HS-27A (cell line): ENCODE measurements at places on chromosomes 2 and 18.

DNA sequence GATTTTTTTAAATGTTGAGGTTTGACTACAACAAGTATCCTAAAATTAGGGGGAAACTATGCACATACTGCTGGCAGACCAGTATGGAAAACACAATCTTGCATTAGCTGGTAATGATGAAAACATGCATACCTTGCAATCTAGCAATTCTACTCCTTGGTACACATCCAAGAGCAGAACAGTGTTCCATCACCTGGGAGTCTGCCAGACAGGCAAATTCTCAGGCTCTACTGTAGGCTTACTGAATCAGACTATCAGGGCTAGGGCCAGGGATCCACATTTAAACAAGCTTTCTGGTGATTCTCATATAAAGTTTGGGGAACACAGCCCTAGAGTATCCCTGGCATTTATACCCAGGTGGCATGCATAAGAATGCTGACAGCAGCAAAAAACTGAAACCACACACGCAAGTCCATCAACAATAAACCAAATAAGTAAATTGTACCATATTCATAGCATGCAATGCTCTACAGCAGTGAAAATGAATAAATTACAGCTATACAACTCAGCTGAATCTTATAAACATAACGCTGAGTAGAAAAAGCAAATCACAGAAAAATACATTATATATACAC lies 13.6 kb downstream of the CDH2 start:
- no peak for DNase-seq

DNA sequence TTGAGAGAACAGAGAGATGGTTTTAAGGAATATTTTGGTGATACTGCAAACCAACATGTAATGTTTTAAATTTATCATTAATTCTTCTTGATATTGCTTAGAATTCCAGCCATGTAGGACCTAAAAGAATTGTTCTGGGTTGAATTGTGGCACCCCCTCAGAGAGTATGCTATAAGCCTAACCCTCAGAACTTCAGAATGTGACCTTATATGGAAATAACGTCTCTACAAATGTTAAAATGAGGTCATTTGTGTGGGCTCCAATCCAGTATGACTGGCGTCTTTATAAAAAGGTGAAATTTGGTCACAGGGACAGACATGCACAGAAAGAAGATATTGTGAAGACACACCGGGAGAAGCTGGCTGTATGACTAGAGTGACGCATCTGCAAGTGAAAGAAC lies 193.6 kb downstream of the NRXN1 start:
- no peak for DNase-seq

- DNase-seq: no peak
Observed at GRCh38 chr2:31347319-31347718, 67.2 kb downstream of the XDH start.

DNA sequence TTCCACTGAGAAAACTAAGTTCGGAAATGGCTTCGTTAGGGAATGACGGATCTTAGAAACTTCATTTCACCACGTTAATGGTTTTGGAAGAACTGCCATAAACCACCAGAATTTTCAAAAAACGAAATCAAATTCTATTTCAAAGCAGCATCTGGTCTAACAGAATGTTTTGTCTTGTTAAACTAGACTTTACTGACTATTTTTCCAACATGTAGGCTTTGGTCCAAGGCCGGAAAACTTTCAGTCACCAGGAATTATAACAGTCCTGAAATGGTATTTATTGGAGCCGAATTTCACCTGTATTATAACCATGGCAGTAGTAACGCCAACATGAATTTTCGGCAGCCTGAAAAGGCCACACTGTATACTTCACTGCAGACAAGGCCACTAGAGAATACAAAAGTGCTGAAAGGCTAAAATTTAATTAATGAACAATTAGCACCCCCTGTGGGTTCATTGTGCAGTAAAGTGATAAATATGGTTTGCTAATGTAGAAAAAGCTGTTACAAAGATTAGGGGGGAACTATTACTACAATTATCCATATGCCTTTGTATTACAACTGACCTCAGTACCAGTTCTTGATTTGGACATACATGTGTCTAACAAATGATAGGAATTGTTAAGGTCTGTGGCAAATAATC lies 116.4 kb downstream of the ZNF521 start:
- no peak for DNase-seq

DNA sequence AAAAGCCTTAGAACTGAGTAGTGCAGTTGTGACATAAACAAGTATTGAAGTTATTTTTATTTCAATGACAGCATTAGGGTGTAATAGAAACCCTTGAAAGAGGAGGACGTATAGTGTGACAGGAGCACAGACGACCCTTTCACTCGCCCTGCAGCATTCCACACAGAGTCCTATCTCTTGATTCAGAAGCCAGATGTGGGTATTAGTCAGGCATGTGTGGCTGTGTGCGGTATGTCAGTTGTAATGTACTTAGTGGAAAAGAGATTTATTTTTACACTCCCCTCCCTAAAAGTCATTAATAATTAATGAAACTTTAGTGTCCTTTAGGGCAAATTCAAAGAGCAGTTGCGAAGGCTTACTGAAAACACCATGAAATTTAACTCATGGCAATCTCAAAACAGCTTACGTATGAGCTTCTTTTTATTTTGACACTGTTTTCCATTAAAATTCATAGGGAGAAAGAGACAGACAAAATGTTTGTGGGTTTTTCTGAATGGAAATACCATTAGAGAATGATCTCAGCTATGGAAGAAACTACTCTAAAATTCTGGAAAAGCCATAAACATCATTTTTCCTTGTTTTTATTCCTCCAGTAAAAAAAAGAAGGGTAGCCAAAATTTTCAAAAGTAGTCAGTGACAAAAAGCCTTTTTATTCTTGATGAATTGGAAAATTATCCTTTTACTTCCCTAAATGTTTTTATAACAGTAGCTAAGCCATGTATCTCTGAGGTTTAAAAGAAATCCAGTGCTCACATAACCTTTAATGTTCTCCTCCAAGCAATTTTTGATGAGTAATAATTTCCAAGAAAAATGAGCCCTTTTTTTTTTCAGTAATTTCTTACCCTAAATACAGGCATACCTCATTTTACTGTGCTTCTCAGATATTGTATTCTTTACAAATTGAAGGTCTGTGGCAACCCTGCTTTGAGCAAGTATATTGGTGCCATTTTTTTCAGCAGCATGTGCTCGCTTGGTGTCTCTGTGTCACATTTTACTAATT lies 84.0 kb upstream of the DSEL start:
- DNase-seq: no peak

- no peak for DNase-seq
Observed at GRCh38 chr2:104233591-104233990, 620.3 kb upstream of the POU3F3 start.

GRCh38 chr2:675982-676646 lies 1.1 kb downstream of the TMEM18 start:
- DNase-seq: no peak

DNA sequence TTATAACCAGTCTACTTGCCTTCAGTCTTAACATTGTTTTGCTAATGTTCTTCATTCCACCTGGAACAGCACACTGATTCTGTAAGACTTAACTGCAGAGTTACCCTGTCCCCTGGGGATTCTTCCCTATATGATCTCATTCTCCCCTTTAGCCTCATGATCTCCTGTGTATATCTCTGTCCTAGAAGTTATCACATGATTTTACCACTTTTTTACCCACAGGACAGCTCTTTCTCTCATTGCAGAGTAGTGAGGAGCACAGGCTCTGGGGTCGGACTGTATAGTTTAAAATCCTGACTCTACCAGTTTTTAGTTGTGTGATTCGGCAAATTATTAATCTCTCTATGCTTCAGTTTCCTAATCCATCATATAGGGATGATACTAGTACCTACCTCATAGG lies 14.2 kb upstream of the EXOC6B start:
- DNase-seq: no peak

DNA sequence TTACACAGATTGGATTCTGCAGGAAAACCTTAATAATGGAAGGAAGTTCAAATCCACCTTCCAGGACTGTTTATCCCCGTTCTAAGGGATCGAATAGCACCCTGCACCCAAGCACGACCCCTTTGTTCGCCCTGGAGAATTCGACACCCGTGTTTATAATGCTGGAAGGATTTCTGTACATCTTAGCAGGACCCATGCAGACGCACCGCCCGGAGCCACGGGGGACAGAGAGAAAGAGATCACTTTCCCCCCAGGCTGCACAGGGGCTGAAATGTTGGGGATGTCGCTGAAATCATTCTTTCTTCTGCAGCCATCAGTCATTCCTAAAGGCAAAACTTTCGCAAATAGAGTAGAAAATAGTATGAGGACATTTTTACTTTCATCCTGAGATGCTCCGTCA lies 238.7 kb upstream of the SALL3 start:
- DNase-seq: no peak

DNA sequence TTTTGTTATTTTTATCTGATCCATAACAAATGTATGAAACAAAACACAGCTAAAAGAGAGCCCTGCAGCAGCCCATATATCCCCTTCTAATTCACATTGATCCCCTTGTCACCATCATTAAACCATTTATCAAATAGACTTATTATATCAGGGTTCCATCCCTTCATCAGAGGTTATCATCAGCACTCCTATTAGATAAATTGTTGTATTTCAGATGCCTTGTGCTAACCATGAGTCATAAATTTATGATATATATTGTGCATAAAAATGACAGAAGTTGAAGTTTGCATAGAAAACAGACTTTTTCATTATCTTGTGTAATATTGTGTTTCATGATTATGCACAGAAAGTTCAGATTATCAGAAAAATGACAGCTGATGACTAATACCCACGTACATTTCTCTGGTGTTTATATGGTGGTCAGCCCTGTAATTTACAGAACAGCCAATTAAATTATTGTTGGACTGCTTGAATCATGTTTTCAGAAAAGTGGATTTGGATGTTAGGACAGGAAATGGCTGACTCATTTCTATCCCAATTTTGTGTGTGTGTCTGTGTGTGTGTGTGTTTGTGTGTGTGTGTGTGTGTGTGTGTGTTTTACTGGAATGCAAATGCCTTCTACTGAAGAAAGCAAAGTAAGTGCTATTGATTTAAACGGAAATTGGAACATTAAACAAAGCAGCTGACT lies 80.9 kb downstream of the PPP1R1C start:
- DNase-seq: peak; percentile 60

DNA sequence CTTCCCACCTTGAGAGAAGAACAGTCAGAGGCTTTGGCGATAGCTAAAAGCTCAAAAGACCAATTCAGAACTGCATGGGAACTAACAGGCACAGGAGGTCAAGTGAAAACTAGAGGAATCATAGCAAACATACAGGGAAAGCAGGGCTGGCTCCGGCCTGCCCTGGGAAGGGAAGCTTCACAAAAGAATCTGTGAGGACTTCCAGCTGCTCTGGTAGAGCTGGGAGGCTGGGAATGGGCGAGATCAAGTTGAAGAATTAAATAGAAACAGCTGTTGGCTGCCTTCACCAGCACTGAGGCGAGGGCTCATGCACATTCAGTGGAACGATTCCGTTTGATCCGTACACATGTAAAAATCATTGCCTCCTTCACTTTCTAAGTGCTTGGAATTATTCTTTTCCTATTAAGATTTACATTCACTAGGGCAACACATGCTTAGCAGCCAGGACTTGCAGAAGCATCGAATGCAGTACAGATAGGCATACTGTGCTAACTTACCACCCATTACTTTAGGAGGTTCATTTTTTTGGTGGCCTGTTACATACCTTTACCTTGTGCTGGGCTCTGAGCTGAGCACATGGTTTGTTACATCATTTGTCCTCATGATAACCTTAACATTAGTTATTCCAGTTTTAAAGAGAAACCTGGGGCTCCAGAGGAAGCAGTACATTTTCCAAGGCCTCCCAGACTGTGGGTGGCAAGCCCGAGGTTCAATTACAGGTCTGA lies 125.4 kb upstream of the RNF152 start:
- no peak for DNase-seq

DNA sequence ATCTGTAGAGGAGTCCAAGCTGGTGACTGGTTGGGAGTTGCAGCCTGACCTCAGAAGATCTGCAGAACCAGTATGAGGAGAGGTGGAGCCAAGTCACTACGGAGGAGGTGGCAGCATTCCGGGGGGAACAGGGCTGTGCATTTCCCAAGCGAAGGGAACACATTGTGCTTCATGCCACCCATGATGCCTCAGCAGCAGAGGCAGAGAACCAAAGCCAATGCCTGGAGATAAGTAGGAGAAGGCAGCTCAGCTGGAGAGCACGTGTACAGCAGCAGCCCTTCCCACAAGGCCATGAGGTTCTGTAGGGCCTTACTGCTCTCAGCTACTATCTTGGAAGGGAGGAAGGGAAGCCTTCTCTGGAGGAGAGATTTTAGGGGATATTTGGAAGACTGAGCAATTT lies 67.2 kb upstream of the LRPPRC start:
- DNase-seq: no peak

GRCh38 chr18:9786631-9787030 lies 78.5 kb downstream of the RAB31 start:
- no peak for DNase-seq

GRCh38 chr2:26651470-26651771 lies 10.3 kb upstream of the CIB4 start:
- no peak for DNase-seq

GRCh38 chr2:190529486-190530247 lies 4.9 kb downstream of the NEMP2 start:
- DNase-seq: no peak

DNA sequence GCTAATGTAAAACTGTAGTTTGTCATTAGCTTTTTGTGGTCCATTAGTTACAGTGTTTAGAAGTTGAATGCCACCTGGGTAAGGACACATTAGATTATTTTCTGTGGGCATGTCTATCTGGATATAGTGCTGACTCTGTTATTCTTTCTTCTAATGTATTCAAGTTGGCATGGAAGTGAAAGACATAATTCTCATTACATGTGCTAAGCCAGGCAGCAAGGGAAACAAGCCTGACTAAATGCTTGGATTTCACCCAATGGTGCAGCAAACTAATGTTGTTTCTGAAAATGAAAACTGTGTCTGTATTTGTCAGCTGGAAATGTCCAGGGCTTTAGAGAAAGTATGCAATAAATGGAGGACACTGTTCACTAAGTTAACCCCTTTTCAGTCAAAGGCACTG lies 100.7 kb downstream of the NUP35 start:
- no peak for DNase-seq

- no peak for DNase-seq
Observed at GRCh38 chr2:60954139-60954538, 63.4 kb upstream of the PEX13 start.

- no peak for DNase-seq
Observed at GRCh38 chr2:101179982-101180381, 28.8 kb upstream of the TBC1D8 start.

GRCh38 chr18:39162013-39162827 lies 1596.6 kb upstream of the CELF4 start:
- no peak for DNase-seq

DNA sequence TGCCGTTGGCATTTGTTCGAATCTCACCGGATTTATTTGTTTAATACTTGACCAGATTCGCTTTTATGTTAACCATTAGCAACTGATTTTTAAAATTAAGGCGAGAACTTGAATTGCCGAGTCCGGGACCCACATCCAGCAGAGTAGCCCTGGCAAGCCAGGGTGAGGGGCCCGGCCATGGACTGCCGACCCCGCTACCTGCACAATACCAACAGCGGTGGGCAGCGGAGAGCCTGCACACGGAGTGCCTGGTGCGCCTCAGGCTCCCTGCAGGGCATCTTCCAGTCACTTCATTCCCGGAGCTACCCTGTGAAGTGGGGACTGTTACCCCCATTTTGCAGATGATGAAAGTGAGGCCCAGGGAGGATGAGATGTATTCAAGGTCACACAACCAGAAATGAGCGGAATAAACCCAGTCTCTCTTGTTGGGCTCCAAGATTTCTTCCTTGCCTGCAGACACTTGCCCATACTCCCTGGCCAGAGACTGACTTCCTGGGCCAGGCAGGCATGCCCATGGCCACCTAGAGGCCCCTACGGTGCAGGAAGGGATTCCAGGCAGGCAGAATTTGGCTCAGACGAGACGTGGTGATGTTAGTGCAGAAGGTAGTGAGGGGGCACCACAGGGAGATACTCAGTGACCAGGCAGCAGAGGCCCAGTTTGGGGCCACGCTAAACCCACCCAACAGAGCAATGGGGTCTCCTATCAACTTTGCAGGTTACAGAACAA lies 2.9 kb downstream of the FBLN7 start:
- no peak for DNase-seq
